SJSA1 (cell line): ENCODE measurements at places on chromosomes 2 and 18.

- no peak for DNase-seq
Observed at GRCh38 chr2:117232305-117232704, 582.2 kb upstream of the DDX18 start.

DNA sequence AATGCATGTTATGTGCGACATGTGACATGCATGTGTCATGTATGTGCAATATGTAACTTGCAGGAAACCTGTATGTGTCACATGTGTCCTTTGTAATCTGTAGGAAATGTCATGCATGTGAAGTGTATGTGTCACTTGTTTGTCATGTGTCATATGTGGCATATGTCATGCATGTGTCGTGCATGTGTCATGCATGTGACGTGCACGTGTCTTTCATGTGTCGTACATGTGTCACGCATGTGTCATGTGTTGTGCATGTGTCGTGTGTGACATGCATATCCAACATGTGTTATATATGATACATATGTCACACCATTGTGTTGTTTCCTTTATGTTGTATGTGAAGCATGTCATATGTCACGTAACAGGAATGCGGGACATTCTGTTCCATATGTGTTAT lies 2153.2 kb upstream of the PIK3C3 start:
- DNase-seq, result no peak

DNA sequence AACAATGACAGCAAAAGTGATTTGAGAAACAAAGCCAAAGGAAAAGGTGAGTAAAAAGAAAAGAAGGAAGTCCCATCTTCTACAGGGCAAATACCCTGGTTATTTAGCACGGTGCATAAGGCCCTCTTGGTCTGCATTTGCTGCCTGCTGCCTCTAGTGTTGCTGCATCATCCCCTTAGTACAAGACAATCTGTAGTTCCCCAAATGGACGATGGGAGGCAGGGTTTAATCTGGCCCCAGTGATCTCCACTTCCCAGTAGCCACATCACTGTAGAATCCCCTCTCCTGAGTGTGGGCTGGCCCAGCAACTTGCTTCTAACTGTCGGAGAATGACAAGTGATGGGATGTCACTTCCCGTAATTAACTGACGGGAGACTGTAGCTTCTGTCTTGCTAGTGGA lies 85.1 kb downstream of the CTAGE1 start:
- no peak for DNase-seq

DNA sequence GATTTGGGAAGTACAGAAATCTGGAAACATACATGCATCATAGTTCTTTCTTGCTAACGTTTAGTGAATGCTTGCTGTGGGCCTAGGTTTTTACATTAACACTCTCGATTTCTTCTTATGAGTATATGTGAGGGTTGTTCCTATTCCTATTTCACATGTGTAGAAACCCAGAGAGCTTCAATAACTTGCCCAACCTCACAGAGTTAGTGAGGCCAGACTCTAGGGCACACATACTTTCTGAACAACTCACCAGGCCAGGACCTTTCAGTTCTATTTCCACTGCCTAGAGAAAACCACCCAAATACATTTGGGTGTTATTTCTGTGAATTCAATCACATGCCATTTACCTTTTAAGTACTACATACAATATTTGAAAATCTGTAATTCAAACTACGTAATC lies 8.2 kb upstream of the KCTD1 start:
- no peak for DNase-seq

GRCh38 chr2:30446602-30447148 lies 371 bp upstream of the LCLAT1 start:
- no peak for DNase-seq

GRCh38 chr2:145595296-145595695 lies 1075.4 kb upstream of the ZEB2 start:
- DNase-seq, result no peak

DNA sequence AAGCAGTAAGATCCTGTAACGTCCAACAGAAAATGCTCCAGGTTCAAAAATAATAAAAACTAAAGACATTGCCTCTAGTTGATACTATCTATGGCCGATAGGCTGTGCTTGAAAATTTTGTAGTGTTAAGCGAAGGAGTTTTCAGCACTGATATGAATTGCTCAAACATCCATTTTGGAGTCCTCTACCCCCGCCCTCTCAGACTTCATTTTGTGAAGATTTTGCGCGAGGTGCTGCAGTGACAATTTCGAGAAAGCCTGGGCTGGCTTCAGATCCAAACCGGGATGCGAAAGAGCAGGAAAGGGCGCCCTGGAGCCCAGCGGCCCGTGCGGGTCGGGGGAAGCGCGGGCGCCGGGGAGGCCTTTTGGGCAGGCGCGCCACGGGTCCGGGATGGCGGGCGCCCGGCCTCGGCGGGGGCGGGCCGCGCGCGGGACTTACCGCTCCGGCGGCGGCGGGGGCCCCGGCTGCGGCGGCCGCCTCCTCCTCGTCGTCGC lies 1.8 kb downstream of the SP3 start:
- DNase-seq, result peak; percentile 50

GRCh38 chr2:18482666-18483065 lies 77.8 kb downstream of the RDH14 start:
- no peak for DNase-seq

DNA sequence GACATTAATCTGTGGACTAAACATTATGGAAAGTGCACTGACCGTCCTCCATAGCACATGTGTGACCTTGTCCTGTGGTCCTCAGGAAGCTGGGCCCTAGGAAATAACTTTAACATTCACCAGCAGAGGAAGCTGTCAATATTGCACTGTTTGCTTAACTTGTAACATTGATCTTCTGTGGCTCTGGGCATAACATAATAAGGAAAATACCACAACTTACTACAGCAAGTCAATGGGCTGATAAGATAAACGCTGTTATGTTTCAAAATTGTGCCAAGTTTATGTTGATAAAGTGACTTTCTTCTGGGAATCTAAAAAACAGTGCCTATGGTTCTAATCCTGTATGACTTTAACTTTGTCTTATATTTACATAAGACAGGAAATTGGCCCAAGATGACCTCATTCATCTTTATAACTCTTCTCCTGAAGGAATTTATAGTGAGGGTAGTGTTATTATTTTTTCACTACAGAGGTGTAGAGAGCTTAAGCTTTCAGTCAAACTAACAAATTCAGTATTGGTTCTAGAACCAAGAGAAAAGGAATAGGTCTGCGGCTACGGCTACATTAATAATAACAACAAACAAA lies 113.7 kb upstream of the MAP4K3 start:
- no peak for DNase-seq

- no peak for DNase-seq
Observed at GRCh38 chr2:24008672-24009366, 1.1 kb upstream of the MFSD2B start.

DNA sequence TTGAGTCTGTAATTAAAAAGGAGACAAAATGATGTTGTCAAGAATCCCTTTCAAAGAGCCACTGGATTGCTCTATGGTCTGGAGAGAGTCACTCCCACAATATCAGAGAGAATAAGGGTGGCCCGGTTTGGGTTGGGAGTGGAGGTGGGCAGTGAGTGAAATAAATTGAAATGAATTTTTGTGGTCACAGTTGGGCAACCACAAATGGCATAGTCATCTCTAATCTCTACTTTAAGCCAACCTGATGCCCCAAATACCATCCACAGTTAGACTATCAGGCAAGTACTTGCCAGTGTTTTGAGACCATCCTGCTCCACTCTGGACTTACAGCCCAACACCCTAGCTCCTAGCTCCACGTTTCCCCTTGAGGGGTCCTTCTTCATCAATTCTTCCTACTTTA lies 559.7 kb downstream of the BCL11A start:
- DNase-seq, result no peak

DNA sequence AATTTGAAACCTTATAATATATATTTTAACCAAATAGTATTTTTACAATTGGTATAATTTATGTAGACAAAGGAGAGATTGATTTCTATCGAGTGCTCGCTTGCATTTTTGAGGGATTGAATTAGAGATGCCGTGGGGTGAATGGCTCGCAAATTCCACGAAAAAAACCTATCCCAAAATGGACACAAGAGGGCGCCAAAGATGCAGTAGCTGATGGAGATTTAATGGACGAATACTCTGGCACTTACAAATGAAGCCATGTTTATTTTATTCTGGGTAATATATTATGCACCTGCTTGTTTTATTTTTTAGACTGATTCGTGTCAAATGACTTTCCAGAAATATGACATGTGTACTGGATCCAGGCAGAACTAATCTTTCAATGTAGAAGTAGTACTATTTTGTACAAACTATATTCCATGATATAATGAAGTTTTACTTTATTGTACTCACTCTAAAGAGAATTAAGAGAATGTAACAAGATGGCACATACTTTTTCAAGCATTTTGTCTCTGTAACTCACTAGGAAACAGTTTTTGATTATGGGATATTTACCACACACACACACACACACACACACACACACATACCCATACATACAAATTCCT lies 505.4 kb downstream of the PLCL1 start:
- DNase-seq, result no peak

DNA sequence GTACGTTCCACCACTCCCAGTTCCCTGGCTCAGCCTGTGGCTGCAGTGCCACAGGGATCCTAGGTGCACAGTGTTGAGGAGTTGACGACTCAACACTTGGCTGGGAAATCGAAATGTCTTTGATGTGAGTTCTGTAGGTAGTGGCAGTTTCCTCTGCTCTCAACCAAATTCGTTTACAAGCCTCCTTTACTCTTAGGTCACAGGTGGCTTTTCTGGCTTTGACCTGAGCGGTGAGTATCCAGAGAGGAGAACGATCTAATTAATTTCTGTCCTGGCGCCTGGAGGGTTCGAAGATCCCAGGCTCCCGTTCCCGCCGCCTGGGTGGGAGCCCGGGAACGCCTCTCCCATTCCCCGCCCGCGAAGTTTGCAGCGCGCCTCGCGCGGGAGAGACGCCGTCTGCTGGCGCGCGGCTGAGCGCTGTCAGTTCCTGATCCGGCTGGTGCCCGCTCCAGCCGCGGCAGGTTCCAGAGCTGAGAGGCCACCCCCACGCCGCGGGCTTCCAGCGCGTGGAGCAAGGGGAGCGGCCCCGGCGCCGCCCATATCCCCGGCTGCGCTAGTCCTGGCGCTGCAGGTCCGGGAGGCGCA lies at the start of gene LAMA3:
TSS of gene LAMA3 (plus strand) at position 423 of the 585 bp plus-strand sequence. CDS start 231 bp downstream, outside the sequence.
- DNase-seq, result no peak

GRCh38 chr2:128784626-128785306 lies 466.1 kb upstream of the HS6ST1 start:
- no peak for DNase-seq

DNA sequence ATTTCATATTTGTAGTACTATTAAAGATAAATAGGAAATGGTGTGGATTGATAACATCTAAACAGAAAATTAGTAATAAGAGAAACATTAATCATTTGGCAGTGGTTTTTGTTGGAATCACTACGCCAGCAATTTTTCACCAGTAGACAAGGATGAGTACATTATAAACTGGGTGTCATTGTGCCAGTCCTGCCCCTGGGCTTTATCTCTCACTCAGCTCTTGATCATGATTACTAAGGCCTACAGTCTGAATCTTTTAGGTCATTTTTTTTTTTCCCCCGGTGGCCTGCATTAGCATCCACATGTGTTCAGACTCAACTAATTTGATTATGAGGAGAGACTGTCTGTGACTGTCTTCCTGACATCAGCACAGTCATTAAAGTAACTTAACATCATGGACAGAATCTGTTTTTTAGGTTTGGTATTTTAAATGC lies 16.2 kb downstream of the GULP1 start:
- no peak for DNase-seq
